ENCODE measurements at places on chromosomes 6 and 20.

DNA sequence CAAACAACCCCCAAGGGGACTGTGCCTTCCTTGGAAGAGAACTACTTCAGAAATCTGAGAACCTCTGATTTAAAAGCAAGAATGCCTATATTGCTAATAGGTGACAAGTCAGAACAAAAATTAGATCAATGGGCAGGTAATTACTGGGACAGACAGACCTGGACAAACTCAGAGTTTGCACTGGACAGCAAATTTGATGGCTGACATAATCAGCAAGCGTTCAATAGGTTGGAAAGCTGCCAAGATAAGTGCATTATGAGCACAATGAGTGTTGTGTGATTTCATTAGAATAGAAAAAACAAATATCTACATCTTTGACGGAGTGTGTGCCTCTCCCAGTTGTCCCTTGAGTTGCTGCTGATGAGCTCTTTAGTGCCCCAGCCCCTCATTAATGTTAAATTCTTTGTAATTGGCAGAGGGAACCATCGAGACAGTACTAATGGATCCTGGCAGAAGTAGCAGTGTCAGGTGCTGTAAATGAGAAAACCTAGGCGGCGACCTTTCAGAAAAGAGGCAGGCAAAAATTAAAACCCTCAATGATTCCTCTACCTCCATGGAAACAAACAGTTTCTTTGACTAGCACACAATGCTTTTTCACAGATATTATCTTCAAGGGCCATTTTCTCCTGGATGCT is 116.5 kb upstream of the COL21A1 start:
- no peaks in the 10 kb centered on the region for H3K4me1 ChIP-seq
- DNase-seq, result no peak
- H3K36me3 ChIP-seq, result no peaks in the 10 kb centered on the region
- H3K27ac ChIP-seq, result no peak overlapping the region
- H3K27me3 ChIP-seq, result no peaks in the 10 kb centered on the region
- H3K4me3 ChIP-seq, result no peak overlapping the region

DNA sequence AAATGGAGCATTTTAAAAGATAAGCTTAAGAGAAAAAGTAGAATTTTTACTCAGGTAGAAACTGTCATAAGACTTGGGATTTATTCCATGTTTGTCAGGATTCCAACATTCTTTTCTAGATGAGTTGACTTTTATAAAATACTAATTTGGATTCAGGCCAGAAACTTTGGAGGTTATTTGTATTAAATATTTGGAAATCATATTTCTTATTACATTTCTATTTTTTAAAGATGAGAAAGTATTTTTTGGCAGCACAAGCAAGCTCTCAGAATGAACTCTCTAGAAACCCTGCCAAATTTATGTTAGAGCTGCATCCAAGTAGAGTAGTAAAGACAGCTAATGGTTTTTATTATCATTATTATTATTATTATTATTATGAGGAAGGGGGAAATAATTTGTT is 1014.9 kb upstream of the GJE1 start:
- H3K4me3 ChIP-seq, result no peak overlapping the region
- DNase-seq, result no peak
- no peaks in the 10 kb centered on the region for H3K27me3 ChIP-seq
- H3K36me3 ChIP-seq, result no peaks in the 10 kb centered on the region
- no peaks in the 10 kb centered on the region for H3K4me1 ChIP-seq
- H3K27ac ChIP-seq, result no peak overlapping the region

DNA sequence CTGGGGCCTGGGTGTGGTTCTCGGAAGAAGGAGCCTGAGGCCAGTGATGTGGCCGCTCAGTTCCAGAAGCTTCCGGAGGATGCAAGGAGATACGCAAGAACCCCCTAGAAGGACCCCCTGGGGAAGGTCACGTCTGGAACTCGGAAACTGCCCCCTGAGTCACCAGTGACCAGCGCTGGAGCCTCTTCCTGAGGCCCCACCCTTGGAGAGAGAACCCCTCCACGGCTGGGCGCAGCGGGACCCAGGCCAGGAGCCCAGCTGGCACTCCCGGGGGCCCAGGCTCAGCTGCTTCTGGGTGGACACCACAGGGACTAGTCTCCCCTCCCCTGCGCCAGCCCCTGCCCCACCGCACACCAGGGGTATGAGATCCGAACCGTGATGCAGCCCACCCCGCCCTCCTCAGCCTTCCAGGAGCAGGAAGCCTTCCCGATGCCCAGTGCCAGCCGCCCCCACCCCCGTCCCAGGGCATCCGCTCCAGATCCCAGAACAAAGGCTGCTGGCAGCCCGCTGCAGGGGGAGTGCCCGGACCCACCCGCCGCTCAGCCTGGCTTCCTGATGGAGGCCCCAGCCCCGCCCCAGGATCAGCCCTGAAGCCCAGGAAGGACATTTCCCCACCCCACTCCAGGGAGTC is 7.5 kb downstream of the LAMA5 start:
- DNase-seq, result peak; percentile 40
- peak overlapping the region; percentile 66 for H3K27ac ChIP-seq
- no peak overlapping the region for H3K4me3 ChIP-seq
- no peaks in the 10 kb centered on the region for H3K27me3 ChIP-seq

DNA sequence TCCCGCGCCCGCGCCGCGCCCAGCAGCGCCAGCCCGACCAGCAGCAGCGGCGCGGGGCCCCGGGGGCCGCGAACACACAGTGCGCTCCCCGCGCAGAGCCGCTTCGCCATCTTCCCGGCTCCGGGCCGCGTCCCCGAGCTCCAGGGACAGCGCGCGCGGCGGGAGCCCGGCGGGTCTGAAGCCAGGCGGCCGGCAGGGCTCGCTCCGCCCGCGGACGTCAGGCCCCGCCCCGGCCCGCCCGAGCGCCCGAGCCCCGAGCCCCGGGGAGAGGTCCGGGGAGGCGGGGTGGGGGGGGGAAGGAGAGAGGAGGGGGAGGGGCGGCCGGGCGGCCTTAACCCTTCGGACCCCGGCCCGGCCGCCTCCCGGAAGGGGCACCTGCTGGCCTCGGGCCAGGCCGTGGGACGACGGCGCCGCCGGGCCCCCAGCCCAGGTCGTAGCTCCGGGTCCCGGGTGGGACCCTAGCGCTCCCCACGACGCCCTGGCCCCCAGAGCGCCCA is at the start of gene LAMA5:
TSS of gene LAMA5 (minus strand) at position 177 of the 497 bp plus-strand sequence. CDS start at position 110, 67 bp downstream.
- peak; percentile 81 for DNase-seq
- H3K27me3 ChIP-seq, result no peaks in the 10 kb centered on the region
- no peaks in the 10 kb centered on the region for H3K36me3 ChIP-seq
- peaks cover 56% of the 10 kb centered on the region for H3K4me1 ChIP-seq
- H3K4me3 ChIP-seq, result peak within 1 kb of the TSS; percentile 61

GRCh38 chr6:131951576-131952230 is 531 bp upstream of the CCN2 start:
- H3K4me1 ChIP-seq, result no peaks in the 10 kb centered on the region
- H3K36me3 ChIP-seq, result peaks cover 6% of the 10 kb centered on the region
- H3K27ac ChIP-seq, result peak overlapping the region; percentile 83
- DNase-seq, result no peak
- H3K4me3 ChIP-seq, result peak overlapping the region; percentile 64

DNA sequence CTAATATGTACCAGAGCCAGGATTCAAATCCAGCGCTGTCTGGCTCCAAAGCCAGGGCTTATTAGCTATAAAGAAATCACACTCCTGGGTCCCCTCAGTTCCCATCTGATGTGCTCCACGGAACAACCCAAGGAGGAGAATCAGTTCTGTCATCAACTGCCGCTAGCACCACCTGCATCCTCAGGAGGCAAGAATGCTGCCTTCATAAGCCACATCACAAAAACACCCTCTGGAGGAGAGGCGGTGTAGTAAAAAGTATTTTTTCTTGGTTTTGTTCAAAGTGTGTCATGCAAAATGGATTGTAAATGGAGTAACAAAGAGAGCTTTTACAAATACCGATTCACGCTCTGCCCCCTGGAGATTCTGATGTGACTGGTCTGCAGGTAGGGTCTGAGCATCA is 57.1 kb downstream of the TNFRSF21 start:
- no peak overlapping the region for H3K4me3 ChIP-seq
- no peaks in the 10 kb centered on the region for H3K36me3 ChIP-seq
- no peaks in the 10 kb centered on the region for H3K4me1 ChIP-seq
- H3K27ac ChIP-seq, result no peak overlapping the region

GRCh38 chr20:62723768-62724450 is 15.3 kb downstream of the NTSR1 start:
- no peaks in the 10 kb centered on the region for H3K27me3 ChIP-seq
- no peak overlapping the region for H3K27ac ChIP-seq
- DNase-seq, result no peak
- H3K4me3 ChIP-seq, result no peak overlapping the region
- no peaks in the 10 kb centered on the region for H3K36me3 ChIP-seq
- no peaks in the 10 kb centered on the region for H3K4me1 ChIP-seq

GRCh38 chr6:36064770-36065396 is 37.3 kb downstream of the MAPK14 start:
- no peaks in the 10 kb centered on the region for H3K27me3 ChIP-seq
- peak overlapping the region; percentile 1 for H3K4me3 ChIP-seq
- peak; percentile 69 for DNase-seq
- H3K27ac ChIP-seq, result peak overlapping the region; percentile 77

DNA sequence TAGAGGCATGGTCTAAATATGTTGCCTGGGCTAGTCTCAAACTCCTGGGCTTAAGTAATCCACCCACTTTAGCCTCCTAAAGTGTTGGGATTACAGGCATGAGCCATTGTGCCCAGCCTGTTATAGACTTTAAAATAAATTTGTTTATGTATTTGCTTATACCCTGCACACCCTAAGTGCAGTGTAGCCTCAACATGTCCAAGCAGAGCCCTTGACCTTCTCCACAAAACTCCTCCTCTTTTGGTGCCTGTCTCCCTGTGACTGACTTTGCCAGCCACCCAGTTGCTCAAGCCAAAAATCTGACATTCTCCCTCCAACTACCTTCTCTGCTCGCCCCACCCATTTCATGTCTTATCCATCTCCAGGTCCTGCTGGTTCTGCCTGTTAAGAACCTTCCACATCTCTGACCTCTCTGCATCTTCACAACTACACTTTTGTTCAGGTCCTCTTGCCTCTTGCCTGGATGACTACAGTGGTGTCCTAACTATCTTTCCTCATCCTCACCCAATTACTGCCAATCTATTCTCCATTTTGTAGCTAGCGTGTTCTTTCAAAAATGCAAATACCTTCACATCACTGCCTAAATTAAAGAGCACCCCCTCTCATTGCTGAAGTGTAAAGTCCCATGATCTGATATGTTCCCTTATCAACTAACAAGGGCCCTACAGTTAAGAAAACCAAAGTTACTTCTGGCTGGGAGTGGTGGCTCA is 11.2 kb upstream of the KIFC1 start:
- no peak overlapping the region for H3K4me3 ChIP-seq
- no peak overlapping the region for H3K27ac ChIP-seq

- H3K27me3 ChIP-seq, result no peaks in the 10 kb centered on the region
- H3K4me3 ChIP-seq, result no peak overlapping the region
- H3K4me1 ChIP-seq, result no peaks in the 10 kb centered on the region
- no peaks in the 10 kb centered on the region for H3K36me3 ChIP-seq
- no peak for DNase-seq
Measured at GRCh38 chr6:142631517-142632385, 313.2 kb downstream of the HIVEP2 start.

- no peak overlapping the region for H3K27ac ChIP-seq
- H3K4me1 ChIP-seq, result no peaks in the 10 kb centered on the region
- H3K27me3 ChIP-seq, result no peaks in the 10 kb centered on the region
- H3K36me3 ChIP-seq, result no peaks in the 10 kb centered on the region
- H3K4me3 ChIP-seq, result no peak overlapping the region
Measured at GRCh38 chr6:53943395-53943794, 148.6 kb downstream of the LRRC1 start.

GRCh38 chr6:37517411-37517812 is 17.7 kb upstream of the CCDC167 start:
- H3K27ac ChIP-seq, result no peak overlapping the region
- no peak for DNase-seq
- peaks cover 18% of the 10 kb centered on the region for H3K4me1 ChIP-seq

- no peaks in the 10 kb centered on the region for H3K36me3 ChIP-seq
- H3K4me3 ChIP-seq, result no peak overlapping the region
- DNase-seq, result no peak
- H3K27me3 ChIP-seq, result no peaks in the 10 kb centered on the region
- no peak overlapping the region for H3K27ac ChIP-seq
Measured at GRCh38 chr20:5786930-5787795, 37.0 kb downstream of the SHLD1 start.

DNA sequence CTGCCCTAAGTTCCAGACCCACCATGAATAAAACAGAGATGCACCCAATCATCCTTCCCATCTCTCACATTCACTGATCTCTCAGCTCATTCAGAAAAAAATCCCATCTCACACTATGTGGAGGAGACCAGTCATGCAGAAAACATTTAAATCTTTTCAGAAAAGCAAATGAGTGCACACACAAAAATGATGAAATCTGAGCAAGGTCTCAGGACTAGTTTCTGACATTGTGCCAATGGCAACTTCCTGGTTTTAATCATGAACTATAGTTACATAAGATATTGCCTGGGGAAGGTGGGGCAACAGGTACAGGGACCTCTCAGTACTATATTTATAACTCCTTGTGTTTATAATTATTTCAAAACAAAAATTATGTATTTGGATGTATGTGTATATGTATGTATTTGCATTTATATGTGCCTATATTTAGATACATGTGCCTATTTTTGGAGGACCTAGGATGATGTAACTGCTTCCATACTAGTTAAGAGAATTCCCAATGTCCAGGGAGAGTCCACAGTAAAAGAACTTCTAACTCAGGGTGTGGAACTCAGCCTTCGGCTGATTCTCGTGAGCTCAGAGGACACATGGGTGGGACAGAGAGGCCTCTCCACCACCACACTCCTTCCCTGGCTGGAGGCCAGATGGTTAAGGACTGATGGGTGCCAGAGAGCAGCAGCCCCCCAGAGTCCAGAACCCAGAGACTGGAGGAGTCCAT is 71.7 kb upstream of the MAP3K4 start:
- H3K4me3 ChIP-seq, result no peak overlapping the region

- H3K36me3 ChIP-seq, result no peaks in the 10 kb centered on the region
- H3K4me3 ChIP-seq, result no peak overlapping the region
- H3K27me3 ChIP-seq, result no peaks in the 10 kb centered on the region
- DNase-seq, result no peak
- H3K4me1 ChIP-seq, result no peaks in the 10 kb centered on the region
Measured at GRCh38 chr6:136524339-136524935, 25.8 kb downstream of the MAP7 start.

GRCh38 chr6:25585225-25585624 is 66.8 kb upstream of the SCGN start:
- H3K27me3 ChIP-seq, result no peaks in the 10 kb centered on the region
- DNase-seq, result no peak
- H3K36me3 ChIP-seq, result no peaks in the 10 kb centered on the region
- H3K4me1 ChIP-seq, result no peaks in the 10 kb centered on the region

- H3K36me3 ChIP-seq, result no peaks in the 10 kb centered on the region
- no peaks in the 10 kb centered on the region for H3K27me3 ChIP-seq
- no peak overlapping the region for H3K27ac ChIP-seq
- H3K4me1 ChIP-seq, result no peaks in the 10 kb centered on the region
- DNase-seq, result no peak
Measured at GRCh38 chr6:12903246-12903645, 186.7 kb downstream of the PHACTR1 start.

- peaks cover 6% of the 10 kb centered on the region for H3K36me3 ChIP-seq
- peak overlapping the region; percentile 83 for H3K27ac ChIP-seq
- no peak for DNase-seq
Measured at GRCh38 chr6:155313602-155314091, 637 bp downstream of the TFB1M start.

All from right lobe of liver (tissue), 6 donors.